Chondrocyte (in vitro differentiated cells): ENCODE measurements at places on chromosomes 7 and 10. TPM values are rescaled to one million over a fixed set of nuclear protein-coding genes. Genes with fewer than 3 reads are reported as not detected.

DNA sequence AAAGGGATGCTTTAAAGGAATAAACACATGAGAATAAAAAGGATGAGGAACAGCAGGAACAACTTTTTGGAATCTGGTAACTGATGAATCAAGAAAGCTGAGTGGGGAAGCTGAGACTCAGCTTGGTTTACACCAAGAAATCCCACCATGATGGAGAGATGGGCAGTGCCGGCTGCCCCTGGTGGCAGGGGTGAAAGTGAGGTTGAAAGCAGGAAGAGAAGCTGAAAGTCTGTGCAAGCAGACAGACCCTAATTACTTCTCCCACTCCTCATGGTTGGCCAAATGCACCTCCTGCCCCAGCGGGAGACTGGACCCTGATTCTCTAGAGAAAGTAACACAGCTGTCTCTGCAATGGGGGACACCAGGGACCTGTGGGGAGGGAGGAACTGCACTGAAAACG, 57.6 kb upstream of the NANOS1 start:
- H3K36me3 ChIP-seq, result peaks cover 6% of the 10 kb centered on the region
- H3K27ac ChIP-seq, result no peak overlapping the region
- H3K4me3 ChIP-seq, result no peak overlapping the region
- no peak for DNase-seq
- peaks cover 3% of the 10 kb centered on the region for H3K27me3 ChIP-seq
- no peaks in the 10 kb centered on the region for H3K4me1 ChIP-seq

Gene ACSM6
- not detected in 3 replicates for total RNA-seq

DNA sequence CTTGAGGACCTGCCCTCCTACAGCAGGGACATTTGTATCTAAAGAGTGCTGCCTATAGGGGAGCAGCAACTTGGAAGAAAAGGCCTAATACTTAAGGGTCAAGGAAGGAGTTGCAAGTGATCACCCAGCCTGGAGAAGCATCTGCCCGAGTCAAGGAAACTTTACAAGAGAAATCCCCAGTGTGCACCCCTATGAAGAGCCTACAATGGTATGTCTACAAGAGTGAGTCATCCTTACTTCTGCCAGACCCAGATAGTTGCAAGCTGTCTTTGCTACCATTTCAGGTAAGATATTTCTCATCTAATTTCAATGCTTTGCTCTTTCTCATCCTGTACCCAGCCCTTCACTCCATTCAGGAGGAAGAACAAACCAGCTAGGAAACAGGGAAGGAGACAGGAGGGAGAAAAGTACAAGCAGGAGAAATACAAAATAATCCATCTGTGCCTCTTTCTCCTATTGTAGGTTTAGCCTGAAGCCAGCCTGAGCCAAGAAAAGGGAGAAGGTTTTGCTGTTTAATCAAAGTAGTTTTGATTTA, 34.4 kb upstream of the AGR3 start:
- DNase-seq, result no peak
- peak overlapping the region; percentile 16 for H3K4me3 ChIP-seq
- peaks cover 42% of the 10 kb centered on the region for H3K4me1 ChIP-seq
- H3K27me3 ChIP-seq, result no peaks in the 10 kb centered on the region

DNA sequence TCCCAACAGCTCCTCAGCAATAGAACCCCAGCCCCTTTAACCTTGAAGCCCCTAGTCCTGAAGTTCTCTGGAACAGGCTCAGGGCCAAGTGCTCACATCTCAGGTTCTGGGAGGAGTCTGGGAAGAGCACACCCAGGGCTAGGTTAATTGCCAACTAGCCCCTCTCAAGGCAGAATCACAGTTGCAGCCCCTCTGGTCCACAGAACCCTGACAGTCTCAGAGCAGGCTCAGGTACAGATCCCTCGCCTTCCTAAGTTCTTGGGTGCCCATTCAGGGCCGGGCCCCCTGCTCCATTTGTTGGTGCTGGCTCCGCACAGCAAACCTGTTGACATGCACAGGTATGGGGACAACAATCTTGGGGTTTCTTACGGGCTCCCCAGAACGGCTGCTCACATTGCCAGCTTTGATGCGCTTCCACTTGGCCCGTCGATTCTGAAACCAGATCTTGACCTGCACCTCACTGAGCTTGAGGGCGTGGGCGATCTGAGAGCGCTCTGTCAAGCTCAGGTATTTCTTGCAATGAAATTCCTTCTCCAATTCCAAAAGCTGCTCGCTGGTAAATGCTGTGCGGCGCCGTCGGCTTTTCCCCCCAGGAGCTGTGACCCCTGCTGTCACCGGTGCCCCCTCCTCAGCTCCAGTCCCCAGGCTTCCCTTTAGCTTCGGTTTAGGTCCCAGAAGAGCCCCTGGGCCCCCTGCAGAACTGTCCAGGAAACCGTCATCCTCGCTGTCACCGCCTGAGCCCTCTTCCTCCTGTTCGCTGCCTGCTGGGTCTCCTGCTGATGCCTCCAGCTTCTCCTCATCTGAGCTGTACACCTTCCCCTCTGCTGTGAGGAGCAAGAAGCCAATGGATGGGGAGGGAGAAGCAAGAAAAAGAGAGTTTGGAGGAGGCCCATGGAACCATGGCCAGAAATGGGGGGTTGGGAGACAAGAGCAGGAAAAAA, 18.9 kb downstream of the GBX1 start:
- peaks cover 8% of the 10 kb centered on the region for H3K36me3 ChIP-seq
- no peak overlapping the region for H3K4me3 ChIP-seq
- H3K4me1 ChIP-seq, result no peaks in the 10 kb centered on the region
- DNase-seq, result no peak
- H3K27ac ChIP-seq, result no peak overlapping the region

- no peak for DNase-seq
- H3K36me3 ChIP-seq, result peaks cover 2% of the 10 kb centered on the region
- peaks cover 83% of the 10 kb centered on the region for H3K27me3 ChIP-seq
- peaks cover 35% of the 10 kb centered on the region for H3K4me1 ChIP-seq
Measured at GRCh38 chr10:100746784-100747455, 1.5 kb downstream of the PAX2 start.

DNA sequence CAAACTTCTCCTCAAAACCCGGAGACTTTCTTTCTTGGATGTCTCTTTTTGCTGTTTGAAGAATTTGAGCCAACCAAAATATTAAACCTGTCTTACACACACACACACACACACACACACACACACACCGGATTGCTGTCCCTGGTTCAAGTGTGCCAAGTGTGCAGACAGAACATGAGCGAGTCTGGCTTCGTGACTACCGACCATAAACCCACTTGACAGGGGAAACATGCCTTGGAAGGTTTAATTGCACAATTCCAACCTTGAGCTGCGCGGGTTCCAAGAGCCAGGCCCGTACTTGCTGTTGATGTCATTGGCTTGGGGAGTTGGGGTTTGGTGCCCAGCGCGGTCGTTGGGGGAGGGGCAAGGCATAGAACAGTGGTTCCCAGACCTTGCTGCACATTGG, 1.7 kb downstream of the EGFR start:
- peaks cover 2% of the 10 kb centered on the region for H3K36me3 ChIP-seq
- H3K27ac ChIP-seq, result no peak overlapping the region
- peak overlapping the region; percentile 70 for H3K4me3 ChIP-seq
- no peaks in the 10 kb centered on the region for H3K27me3 ChIP-seq

- DNase-seq, result no peak
- no peak overlapping the region for H3K4me3 ChIP-seq
- H3K27ac ChIP-seq, result no peak overlapping the region
- H3K36me3 ChIP-seq, result no peaks in the 10 kb centered on the region
Measured at GRCh38 chr10:129033790-129034272, 433.2 kb upstream of the MGMT start.

DNA sequence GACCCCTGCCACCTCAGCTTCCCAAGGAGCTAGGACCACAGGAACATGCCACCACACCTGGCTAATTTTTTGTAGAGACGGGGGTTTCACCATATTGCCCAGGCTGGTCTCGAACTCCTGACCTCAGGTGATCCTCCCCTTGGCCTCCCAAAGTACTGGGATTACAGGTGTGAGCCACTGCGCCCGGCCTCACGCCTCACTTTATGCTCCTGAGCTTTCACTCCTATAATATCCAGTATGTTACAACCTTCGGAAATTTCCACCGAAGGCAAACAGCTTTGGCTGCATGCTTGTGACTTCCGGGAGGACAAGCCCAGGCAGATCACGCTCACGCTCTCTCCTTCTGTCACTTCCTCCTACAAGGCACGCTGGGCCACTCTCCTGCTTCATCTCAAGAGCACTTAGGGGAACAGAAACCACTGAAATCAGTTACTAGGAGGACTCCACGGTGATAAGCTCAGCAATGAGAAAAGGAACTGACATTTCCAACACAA, 4.4 kb upstream of the MAD1L1 start:
- no peak overlapping the region for H3K27ac ChIP-seq
- H3K4me1 ChIP-seq, result peaks cover 15% of the 10 kb centered on the region
- DNase-seq, result no peak
- H3K27me3 ChIP-seq, result no peaks in the 10 kb centered on the region
- no peak overlapping the region for H3K4me3 ChIP-seq

- H3K27me3 ChIP-seq, result no peaks in the 10 kb centered on the region
- H3K27ac ChIP-seq, result peak overlapping the region; percentile 36
- no peak for DNase-seq
- peaks cover 68% of the 10 kb centered on the region for H3K4me1 ChIP-seq
- H3K36me3 ChIP-seq, result no peaks in the 10 kb centered on the region
Measured at GRCh38 chr10:99999319-100000108, 10.2 kb downstream of the DNMBP start.

GRCh38 chr7:153938451-153938850, 113.7 kb upstream of the DPP6 start:
- no peak overlapping the region for H3K4me3 ChIP-seq
- no peaks in the 10 kb centered on the region for H3K4me1 ChIP-seq
- no peak overlapping the region for H3K27ac ChIP-seq
- peaks cover 2% of the 10 kb centered on the region for H3K36me3 ChIP-seq
- no peaks in the 10 kb centered on the region for H3K27me3 ChIP-seq

DNA sequence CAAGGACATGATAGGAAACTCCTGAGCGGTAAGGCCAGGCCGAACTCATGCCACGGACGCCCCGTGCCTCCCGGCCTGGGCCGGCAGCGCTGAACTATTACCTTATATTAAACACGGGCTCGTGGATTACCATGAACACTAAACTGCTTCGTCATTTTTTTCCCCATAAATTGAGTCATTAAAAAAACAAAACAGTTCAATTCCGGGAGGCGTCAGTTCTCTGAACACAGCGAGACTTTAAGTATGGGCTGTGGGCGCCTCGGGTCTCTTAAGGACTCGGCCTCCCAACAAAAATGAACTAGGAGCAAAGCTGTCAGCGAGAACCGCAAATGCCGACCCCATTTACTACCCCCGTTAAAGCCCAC, 519 bp downstream of the PITRM1 start:
- peaks cover 26% of the 10 kb centered on the region for H3K4me1 ChIP-seq
- peak overlapping the region; percentile 93 for H3K27ac ChIP-seq
- H3K36me3 ChIP-seq, result peaks cover 9% of the 10 kb centered on the region
- no peak for DNase-seq
- H3K4me3 ChIP-seq, result peak overlapping the region; percentile 77

Gene ITPRID1
- not detected in 3 replicates for total RNA-seq

DNA sequence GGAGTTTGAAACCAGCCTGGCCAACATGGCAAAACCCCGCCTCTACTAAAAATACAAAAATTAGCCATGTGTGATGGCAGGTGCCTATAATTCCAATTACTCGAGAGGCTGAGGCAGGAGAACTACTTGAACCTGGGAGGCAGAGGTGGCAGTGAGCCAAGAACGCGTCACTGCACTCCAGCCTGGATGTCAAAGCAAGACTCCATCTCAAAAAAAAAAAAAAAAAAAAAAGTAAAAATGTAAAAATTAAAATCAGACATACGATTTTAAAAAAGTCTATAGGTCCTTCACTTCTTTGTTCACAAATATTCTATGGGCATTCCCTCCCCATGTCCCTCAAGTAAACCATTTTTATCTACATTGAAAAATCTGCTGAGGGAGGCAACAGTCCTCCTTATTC, 34.9 kb upstream of the TLL2 start:
- no peak overlapping the region for H3K27ac ChIP-seq
- no peak for DNase-seq
- no peaks in the 10 kb centered on the region for H3K4me1 ChIP-seq
- H3K36me3 ChIP-seq, result peaks cover 21% of the 10 kb centered on the region
- H3K27me3 ChIP-seq, result no peaks in the 10 kb centered on the region
- no peak overlapping the region for H3K4me3 ChIP-seq

Gene GIMAP8
- not detected in 3 replicates for total RNA-seq

GRCh38 chr10:62492012-62492869, 118.1 kb downstream of the ZNF365 start:
- peaks cover 10% of the 10 kb centered on the region for H3K4me1 ChIP-seq
- H3K4me3 ChIP-seq, result no peak overlapping the region

Gene STEAP1
- 0.22 to 0.31 TPM (median 0.28 TPM) in 3 replicates for total RNA-seq

Gene SAMD9
- 4.2 to 13.8 TPM (median 5.0 TPM) in 3 replicates for total RNA-seq

Gene SLC29A4
- 6.6 to 10.4 TPM (median 9.7 TPM) in 3 replicates for total RNA-seq

Gene SPDYE2B
- not detected in 3 replicates for total RNA-seq

- DNase-seq, result no peak
- peaks cover 10% of the 10 kb centered on the region for H3K4me1 ChIP-seq
- H3K27me3 ChIP-seq, result no peaks in the 10 kb centered on the region
- H3K4me3 ChIP-seq, result no peak overlapping the region
Measured at GRCh38 chr7:25314731-25315267, 86.5 kb upstream of the NPVF start.

Gene TEX47
- total RNA-seq, result not detected in 3 replicates

Gene CHST15
- total RNA-seq, result 26.1 to 43.8 TPM (median 42.8 TPM) in 3 replicates

DNA sequence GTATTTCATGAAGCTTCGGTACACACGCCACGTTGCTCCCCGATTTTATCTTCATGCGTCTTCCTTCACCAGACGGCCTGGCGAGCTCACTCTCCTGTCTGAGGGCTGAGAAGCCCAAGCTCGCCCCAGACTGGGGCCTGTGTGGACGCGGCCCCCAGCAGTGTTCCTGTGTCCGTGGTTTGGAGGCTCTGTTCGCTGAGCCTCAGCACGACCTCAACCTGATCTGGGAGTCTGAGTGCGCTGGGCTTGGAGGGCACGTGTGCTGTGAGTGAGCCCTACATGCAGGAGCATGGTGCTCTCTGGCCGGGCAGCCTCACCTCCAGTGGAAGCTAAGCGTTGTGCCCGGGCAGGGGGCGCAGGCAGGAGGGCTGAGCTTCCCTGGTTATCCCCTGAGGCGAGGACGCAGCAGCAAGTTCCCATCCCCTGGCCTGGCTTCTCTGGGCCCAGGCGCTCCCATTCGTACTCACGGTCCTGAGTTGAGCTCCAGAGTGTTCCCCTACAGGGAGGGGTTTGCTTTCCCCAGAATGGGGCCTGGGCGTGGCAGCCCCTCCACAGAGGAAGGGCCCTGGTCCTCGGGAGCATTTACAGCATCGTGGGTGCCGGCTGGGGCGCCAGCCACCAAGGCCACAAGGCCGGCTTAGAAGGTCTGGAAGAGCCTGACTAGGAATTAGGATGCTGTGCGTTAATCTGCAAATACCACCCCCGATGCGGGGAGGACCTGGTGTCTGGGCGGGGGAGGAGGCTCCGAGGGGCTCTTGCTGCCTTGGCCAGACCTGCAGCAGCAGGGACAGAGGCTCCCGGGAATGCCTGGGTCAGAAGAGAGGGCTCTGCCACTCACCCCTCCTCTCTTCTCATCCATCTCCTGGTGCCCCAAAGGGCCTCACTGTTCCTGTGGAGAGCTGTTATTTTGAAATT, 400.6 kb downstream of the DNAJB6 start:
- H3K27me3 ChIP-seq, result peaks cover 29% of the 10 kb centered on the region
- no peak overlapping the region for H3K27ac ChIP-seq
- DNase-seq, result peak; percentile 71
- H3K36me3 ChIP-seq, result no peaks in the 10 kb centered on the region
- H3K4me1 ChIP-seq, result no peaks in the 10 kb centered on the region

Gene ZNF398
- 14.9 to 18.1 TPM (median 15.8 TPM) in 3 replicates for total RNA-seq

GRCh38 chr10:90920986-90921666, at the start of gene ANKRD1:
Gene ANKRD1 (minus strand): TSS chr10:90921087. CDS start chr10:90921027, 60 bp downstream.
- H3K4me3 ChIP-seq, result peak within 1 kb of the TSS; percentile 88
- no peaks in the 10 kb centered on the region for H3K27me3 ChIP-seq
- H3K27ac ChIP-seq, result peak within 1 kb of the TSS; percentile 95
